ENCODE measurements at places on chromosomes 2 and 18. TPM values are rescaled to one million over a fixed set of nuclear protein-coding genes. Genes with fewer than 3 reads are reported as not detected.

The TMEM198 gene
- total RNA-seq: 6.6 TPM

The FLACC1 gene
- 0.85 TPM for total RNA-seq

The ABCG8 gene
- not detected for total RNA-seq

The PRSS56 gene
- total RNA-seq: not detected

The TMEM185B gene
- 24.4 TPM for total RNA-seq

The CRYBA2 gene
- not detected for total RNA-seq

The IL36G gene
- total RNA-seq: not detected

Data from OCI-LY7 (cell line).